ENCODE measurements at places on chromosomes 7 and 10.

GRCh38 chr7:140069298-140069949 lies 6.7 kb upstream of the PARP12 start:
- DNase-seq = no peak

GRCh38 chr7:1671594-1672451 lies 1.7 kb downstream of the ELFN1 start:
- no peak for DNase-seq

GRCh38 chr10:77892021-77892739 lies 34.4 kb downstream of the DLG5 start:
- DNase-seq = no peak

- DNase-seq = no peak
Observed at GRCh38 chr7:73433924-73434700, 534 bp downstream of the FZD9 start.

DNA sequence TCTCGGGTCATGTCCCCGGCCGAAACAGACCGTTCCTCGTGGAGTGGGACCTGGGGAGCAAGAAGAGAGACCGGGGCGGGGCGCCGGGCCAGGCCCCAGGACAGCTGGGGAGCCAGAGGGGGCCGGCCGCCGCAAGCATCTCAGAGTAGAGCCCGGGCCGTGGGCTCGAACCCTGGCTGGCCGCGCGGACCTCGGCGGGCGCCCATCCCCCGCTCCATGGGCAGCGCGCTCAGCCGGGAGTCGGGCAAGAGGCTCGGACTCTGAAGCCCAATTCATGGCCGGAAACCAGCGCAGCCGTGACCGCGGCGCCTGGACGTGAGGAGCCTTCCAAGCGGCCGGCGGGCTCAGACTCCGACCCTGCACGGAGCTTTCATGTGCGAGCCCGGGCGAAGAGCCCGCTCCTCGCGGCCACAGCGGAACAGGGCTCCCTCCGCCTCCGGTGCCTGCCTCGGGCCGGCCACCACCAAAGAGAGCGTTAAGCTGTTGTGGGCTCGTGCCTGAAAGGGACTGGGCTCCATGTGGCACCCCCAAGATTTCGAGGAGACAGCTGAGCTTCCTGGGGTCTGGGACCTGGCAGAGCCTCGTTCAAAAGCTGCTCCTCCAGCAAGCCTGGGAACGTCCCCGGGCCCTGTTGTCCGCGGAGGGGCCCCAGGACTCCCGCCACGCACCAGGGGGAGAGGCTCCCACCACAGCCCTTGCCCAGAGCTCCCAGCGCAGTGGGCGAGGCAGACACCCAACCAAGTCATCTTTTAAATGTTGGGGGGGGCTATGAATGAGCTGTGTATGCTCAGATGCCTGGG lies 757 bp upstream of the GRID1 start:
- no peak for DNase-seq

- no peak for DNase-seq
Observed at GRCh38 chr7:46565253-46566096, 644.4 kb upstream of the IGFBP3 start.

GRCh38 chr10:84335516-84335915 lies 7.1 kb downstream of the CCSER2 start:
- DNase-seq = no peak

DNA sequence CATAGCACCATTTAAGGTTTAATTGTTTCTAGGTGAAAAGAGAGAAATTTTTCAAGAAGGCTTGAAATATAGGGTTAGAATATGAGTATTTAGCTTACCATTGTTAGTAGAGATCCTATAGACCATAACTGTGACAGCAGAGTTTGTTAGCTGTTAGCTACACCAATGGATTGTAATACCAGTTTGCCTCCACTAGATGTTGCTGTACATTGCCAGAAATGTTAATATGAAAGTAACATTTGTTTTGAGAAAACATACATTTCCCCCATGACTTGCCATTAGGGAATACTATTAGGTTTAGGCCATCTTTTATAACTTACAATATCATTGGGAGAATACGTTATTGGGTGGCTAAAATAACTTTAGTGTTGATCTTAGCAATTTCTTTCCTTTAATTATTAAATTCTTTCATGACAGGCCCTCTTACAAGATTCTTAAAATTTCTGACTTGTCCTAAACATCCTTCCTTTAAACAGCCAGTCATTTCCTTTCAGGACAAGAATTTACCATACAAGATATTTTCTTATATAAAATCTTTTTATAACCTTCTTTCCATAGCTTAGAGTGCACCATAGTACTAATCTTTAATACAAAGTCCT lies 39.5 kb downstream of the ZNF117 start:
- no peak for DNase-seq

GRCh38 chr10:32327364-32327691 lies 19.6 kb downstream of the EPC1 start:
- DNase-seq = no peak

DNA sequence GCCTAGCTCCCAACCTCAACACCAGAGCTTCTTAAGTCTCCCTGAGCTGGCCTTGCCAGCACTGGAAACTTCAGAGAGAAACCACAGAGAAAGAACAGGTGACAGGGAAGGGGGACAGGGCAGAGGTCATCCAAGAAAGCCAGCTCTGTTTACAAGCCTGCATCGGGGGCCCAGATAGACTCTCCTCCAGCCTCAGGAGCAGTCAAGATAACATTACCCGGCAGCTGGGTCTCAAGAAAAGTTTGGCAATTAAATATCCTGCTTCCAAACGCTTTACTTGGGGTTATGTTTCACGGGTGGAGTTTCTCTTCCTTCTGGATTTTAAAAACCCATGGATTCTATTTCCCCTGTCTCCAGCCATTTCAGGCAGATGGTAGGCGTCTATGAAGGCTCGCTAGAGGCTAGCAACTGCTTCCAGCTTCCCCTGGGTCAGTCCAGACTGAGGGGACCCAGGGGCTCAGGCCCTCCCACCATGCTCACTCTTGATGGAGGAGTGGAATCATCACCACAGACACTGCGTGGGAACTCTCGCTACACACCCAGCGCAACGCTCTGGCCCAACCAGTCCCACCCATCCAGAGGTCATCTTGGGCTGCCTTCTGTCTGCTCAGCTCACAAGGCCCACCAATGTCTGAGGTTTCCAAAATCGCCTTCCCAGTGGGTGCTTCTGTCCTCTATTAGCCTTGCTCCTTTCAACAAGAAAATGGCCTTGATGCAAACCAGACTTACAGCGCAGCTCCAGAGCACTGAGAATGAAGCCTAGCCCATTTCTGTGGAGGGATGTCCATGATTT lies 48.8 kb downstream of the SH3PXD2A start:
- no peak for DNase-seq

DNA sequence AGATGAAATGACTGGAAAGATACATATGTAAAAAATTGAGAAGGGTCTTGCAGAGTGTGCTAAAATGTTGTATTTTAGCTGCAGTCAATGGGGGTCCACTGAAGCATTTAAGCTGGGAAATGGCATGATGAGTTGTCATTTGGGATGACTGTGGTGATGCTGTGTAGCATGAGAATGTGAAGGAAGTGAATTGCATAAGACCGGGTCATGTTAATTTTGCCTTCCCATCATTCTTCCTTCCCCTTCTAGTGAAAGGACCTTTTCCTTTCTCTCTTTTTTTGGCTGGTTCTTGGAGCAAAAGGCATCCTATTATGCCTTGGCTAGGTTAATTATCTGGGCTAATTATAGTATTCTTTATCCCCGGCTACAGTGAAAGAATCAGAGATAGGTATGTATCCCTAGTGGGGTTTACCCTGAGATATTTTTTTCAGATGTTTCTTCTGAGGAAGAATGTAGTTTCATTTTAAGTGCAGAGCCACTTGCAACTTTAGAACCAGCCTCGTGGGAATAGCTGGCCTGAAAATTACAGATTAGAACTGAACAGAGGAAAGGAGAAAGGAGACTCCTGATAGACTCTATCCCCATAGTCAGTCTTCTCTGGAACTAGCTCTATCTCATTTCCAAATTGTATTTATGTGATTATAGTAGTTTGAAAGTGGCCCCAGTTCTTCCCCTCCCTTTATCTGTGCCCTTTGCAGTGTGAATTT lies 93.6 kb downstream of the HGF start:
- DNase-seq = no peak

DNA sequence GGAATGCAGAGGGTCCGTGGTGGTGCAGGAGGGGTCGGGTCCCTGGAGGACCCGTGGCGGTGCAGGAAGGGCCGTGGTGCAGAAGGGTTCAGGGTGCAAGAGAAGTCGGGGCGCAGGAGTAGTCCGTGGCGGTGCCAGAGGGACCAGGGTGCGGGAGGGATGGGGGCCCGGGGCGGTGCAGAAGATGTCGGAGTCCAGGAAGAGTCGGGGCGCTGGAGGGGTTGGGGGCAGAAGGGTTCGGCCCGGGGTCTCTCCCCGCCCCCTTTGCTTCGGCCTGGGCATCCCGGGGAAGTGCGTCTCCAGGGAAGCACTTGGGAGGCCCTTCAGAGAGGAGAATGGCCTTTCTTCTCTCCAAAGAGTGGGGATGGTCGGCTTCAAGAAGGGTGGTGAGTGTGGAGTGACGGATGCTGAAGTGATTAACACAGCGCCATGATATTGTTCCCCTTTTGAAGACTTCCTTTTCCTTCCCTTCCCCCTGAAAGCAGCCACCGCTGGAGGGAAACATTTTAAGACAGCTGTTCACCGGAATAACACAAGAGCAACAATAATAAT lies 997 bp downstream of the WDR37 start:
- no peak for DNase-seq

DNA sequence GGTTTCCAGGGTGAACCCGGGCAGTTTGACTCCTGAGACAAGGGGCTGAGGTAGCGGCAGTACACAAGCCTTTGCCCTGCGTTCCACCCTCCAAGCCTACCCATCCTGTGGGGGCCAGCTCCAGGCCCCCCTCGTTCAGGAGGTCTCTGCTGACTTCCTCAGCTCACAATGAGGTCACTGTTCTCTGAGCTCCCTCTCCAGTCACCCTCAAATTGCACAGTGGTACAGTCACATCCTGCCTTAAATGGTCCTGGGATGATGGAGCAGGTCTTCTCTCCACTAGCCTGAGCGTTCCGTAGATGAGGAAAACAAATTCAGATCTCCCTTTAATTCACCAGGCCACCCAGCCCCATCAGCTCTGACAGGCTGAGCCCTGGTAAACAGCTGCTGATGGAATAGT lies 90.2 kb downstream of the SH3PXD2A start:
- no peak for DNase-seq

DNA sequence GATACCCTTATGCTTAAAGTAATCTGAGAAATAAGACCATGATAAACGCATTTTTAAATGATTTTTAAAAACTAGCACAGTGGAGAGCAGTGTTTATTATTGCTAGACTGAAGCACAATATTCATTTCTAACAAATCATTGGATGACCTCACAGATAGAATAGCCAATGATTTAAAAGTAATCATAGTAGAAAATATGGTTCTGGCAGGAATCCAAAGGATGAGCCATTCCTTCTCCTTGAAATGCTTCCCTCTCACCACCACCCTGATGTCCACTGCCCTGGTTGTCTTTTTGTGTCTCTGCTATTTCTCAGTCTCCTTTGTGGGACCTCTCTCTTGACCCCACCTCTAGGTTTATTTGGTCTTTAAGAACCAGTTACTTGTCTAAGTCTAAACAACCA lies 64.9 kb downstream of the PRKG1 start:
- no peak for DNase-seq

- DNase-seq = no peak
Observed at GRCh38 chr7:155308330-155309020, 10.8 kb downstream of the INSIG1 start.
